Activated T-helper 17 cell treated with anti-CD3 and anti-CD28 coated beads, Interleukin-2, amount 50 U/mL, for 72 hours (primary cell): ENCODE measurements at places on chromosomes 3 and 15. TPM values are rescaled to one million over a fixed set of nuclear protein-coding genes. Genes with fewer than 3 reads are reported as not detected.
A peak's percentile ranks its signal among the peaks of the same experiment; 100 is the strongest.

- no peak for ATAC-seq
These were observed 59.3 kb upstream of the OSTN start for GRCh38 chr3:191139736-191140135.

DNA sequence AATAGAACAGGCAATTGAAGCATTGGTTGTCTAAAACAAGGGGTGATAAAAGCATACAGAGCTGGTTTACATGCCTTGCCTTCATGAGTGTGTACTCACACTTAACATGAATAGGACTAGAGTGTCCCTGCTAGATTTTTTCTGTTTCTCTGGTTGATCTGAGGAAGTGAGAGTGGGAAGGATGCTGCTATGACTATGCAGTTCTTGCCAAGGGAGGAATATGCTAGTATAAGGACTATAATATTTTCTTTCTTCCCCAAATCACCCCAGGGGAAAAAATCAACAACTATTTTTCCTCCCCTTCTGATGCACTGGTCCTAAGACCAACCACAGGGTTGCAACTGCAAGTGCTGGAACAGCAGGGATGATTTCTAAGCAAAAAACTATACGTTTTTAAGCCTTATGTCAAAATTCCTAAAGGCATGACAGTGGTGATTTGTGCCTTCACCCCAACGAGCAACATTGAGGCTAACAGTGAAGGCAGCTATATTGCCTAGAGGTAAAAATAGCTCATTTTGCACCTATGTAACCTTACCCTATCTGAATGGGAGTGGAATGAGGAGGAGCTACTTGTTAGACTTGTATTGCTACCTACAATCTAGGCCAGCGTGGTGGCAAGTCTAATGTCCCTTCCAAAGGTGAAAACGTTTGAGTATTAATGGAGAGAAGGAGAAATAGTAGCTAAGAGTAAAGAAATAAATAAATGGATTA, 33.5 kb upstream of the USP8 start:
- ATAC-seq, result no peak

GRCh38 chr3:170598091-170598502, 12.2 kb upstream of the SLC7A14 start:
- no peak for ATAC-seq

DNA sequence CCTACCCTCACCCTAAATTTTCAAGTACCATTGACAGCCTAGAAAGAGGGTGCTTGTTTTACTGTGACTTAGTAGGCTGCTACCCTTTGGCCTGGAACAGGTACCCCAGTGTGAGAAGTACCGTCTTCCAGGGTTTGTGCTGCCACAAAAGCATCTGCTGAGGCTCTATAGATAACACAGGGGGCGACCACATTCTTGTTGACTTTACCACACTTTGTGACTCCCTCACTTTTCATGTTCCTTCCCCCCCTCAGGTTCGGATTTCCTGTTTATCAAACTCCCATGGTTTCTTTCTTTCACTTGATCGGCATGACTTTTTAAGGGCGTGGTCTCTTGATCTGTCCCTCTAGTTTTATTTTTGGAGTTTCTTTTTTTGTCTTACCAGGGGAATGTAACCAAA, 23.5 kb downstream of the EXOG start:
- peak; percentile 58 for ATAC-seq

- no peak for ATAC-seq
These were observed 164.3 kb upstream of the LPP start for GRCh38 chr3:187989575-187990153.

- no peak for ATAC-seq
These were observed 781.6 kb upstream of the CFAP20DC start for GRCh38 chr3:59831394-59831793.

DNA sequence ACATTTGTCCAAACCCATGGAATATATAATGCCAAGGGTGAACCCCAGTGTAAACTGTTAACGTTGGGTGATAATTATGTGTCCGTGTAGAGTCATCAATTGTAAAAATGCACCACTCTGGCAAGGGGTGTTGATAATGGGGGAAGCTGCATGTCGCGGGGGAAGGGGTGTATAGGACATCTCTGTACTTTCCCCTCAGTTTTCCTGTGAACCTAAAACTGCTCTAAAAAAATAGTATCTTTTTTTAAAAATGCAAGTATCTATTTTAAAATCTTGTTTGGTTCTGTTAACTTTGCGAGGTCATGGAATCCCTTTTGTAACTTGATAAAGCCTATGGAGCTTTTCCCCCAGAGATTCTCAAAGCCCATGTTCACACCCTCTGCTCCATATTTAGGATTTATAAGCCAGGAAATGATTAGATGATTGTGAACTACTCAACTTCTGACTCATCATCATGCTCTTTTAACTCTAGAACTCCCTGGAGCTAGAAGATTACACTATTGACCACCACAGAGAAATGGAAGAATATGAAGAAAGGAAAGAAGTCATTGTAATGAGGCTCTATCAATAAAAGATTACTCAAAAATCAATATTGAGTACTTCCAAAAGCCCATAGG, 56.1 kb upstream of the C3orf49 start:
- ATAC-seq, result no peak

- no peak for ATAC-seq
These were observed 241.1 kb downstream of the WNT5A start for GRCh38 chr3:55246033-55246432.

DNA sequence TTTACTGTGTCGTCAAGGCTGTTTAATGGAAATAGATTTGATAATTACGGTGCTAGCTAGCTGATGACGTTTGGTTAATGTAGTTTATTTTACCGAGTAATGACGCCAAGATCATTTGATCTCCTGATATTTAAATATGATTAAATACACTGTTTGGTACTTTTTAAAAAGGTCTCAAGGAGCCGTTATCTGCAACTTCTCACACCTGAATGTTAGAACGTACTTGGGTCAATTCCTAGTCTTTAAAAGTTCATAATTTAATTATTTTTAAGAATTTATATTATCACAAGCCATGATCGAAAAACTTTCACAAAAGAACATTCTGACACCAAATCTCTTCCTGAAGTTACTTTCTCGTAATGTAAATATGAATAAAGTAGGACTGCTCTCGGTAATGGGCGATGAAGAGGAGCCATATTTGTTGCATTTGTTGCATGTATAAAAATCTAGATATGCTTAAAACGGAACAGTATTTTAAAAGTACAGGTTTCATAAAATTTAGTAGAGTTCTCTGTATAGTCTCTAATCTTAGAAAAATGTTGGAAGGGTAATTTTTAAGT, 16.2 kb upstream of the CHD2 start:
- no peak for ATAC-seq

DNA sequence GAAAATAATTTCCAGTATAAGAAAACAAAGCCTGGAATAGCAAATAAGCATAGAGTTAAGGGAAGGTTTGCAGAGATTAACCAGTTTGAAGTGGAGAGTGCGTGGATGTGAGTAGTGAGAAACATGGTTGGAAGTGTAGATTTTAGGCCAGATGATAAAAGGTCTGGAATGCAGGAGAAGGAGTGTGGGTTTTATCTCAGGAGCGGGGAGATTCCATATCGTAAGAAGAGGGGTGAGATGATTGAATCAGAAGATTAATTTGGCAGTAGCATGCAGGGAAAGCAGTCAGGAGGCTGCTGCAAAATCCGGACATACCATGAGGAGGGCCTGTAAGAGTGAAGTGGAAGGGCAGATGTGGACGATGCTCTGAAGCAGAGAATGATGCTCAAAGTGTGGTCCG, 13.7 kb downstream of the PPARG start:
- ATAC-seq, result no peak

DNA sequence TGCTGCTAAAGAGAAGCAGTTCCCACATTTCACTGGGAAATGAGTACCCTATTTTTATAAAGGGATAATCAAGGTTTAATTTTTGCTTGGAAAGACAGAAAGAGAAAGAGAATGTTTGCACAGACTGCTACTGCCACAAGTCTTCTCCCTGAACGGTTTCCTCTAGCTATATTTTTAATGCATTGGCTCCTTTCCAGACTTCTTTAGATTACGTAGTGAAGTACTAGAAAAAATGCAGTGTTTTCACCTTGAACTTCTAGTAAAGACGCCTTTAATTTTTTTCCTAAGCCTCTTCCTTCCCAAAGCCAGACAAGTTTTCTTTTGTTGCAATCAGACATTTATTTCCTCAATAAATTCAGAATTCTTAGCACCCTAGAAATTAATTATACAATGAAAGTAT, 248.3 kb upstream of the CCDC54 start:
- ATAC-seq, result no peak

DNA sequence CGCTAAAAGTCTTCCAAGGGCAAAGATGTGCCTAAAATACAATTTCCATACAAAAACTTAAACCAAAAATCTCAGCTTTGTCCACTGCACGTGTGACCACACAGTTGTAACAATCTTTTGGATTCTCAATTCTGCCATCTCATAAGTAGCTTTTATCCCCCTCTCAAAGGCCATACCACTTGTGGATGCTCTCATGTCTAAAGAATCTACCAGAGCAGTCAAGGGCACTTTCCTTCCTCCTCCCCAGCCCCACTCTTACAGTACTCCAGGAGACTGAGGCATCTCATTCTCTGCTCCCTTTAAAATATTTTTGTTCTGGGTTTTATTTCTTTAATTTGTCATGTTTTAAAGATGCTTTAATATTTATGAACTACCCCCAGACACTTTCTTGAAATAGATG, 102.3 kb upstream of the PFN2 start:
- ATAC-seq, result no peak

GRCh38 chr15:98676586-98677270, 28.4 kb downstream of the IGF1R start:
- ATAC-seq, result no peak

DNA sequence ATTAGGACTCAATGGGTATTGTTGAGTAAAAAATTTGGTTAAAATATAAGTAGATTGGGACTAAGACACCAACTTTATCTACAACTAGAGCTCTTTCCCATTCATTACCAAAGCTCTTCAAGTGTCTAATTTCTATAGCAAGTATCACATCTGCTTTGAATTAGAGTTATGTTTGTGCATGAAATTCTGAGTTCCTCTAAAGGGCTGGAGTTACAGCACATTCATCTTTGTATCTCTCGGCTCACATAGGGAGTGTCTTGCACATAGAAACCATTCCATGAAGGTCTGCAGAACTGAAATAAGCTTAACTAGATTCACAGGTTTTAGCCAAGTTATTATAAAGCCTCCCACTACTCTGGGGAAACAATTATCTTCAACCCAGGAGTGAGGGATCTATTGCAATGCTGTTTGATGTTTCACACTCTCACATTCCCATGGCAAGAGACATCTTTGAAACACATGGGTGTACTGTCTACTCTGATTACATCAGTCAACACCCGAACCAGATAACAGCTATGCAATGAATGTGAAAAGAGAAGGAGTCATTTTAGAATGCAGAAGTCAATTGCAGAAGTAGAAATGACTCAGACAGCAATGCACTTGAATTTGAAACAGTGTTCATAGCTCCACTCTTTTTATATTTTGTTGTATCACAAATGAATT, 93.1 kb upstream of the KBTBD8 start:
- no peak for ATAC-seq

DNA sequence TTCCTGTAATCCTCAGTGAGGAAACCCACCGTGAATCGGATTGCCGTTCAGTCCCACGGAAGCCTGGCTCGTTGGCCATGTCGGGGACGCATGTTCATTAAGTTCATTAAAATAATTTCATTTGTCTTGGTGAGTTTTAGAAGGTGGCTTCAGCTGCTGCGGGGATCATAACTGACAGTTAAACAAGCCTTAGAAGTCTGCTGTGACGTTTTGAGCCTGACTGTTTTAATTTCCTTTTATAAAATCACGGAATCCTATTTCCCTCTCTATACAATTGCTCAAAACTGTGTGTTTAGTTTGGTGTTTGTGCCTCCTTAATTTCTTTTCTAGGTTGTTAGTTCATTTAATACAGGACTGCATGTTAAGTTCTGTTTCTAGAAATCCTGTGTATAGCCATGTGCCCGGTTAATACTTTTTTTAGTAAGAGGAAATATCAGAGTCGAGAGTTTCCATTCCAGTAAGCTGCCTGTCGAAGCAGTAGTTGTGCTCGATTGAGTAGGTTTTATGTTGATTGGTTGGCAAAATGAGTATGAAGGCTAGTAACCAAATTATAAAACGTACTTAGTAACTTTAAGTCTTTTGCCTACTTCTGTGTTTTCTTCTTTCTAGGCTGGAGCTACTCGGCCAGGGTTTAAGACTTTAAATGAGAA, 705 bp downstream of the NIPA2 start:
- ATAC-seq, result no peak

- ATAC-seq, result no peak
These were observed 31.3 kb downstream of the THSD4 start for GRCh38 chr15:71146580-71146982.

- no peak for ATAC-seq
These were observed 235.3 kb upstream of the MME start for GRCh38 chr3:154844863-154845262.

- no peak for ATAC-seq
These were observed 406.1 kb upstream of the ONECUT1 start for GRCh38 chr15:53196242-53196641.

GRCh38 chr3:44893097-44893496, 18.7 kb downstream of the TGM4 start:
- no peak for ATAC-seq

GRCh38 chr3:73804204-73804603, 179.5 kb upstream of the PDZRN3 start:
- no peak for ATAC-seq

GRCh38 chr15:57213862-57214261, 162.4 kb upstream of the CGNL1 start:
- ATAC-seq, result no peak

GRCh38 chr15:80455051-80455648, 51.0 kb downstream of the ARNT2 start:
- no peak for ATAC-seq

DNA sequence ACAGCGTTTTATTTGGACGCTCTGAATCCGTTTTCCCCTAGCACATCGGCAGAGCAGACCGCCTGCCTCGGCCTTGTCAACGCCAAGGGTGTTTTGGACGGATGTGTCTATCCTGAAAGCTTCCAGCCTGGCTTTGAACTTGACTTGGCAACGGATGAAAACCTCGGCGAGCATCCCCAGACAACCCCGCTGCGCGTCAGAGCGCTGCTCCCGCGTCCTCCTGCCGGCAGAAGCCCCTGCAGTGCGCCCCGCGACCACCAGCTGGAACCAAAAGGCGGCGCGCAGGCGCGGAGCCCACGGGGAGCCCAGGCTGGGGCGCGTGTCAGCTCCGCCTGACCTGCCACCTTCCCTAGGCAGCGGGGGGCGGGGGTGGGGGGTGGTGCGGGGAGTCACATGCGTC, 26.2 kb upstream of the ARL8B start:
- no peak for ATAC-seq

RARB gene
- not detected for total RNA-seq

UQCC5 gene
- 12.0 TPM for total RNA-seq

C3orf85 gene
- total RNA-seq, result not detected

CHDH gene
- total RNA-seq, result 1.1 TPM

SAMMSON gene
- total RNA-seq, result not detected

ANKUB1 gene
- not detected for total RNA-seq

KIF7 gene
- total RNA-seq, result 0.53 TPM

UPK1B gene
- 0.56 TPM for total RNA-seq

NEIL1 gene
- total RNA-seq, result 11.6 TPM

KBTBD12 gene
- not detected for total RNA-seq

BNC1 gene
- total RNA-seq, result not detected
